Fibroblast of skin of abdomen (primary cell): ENCODE measurements at places on chromosomes 6 and 20.

DNA sequence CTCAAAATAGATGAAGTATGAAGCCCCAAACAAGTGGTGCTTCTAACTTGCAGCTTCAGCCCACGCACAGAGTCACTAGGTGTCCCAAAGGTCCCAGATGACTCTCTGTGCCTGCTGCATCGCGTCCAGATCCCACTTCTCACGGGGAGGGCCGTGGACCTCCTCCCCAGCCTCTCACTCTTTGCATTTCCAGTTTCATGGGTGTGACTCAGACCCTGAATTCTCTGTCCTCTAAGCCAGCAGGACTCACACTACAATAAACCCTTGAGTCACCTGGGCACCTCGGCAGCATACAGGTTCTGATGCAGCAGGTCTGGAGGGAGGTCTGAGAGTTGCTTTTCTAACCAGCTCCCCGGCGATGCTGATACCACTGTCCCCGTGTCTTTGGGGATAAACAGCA, 114.0 kb upstream of the RIN2 start:
- no peak for DNase-seq

DNA sequence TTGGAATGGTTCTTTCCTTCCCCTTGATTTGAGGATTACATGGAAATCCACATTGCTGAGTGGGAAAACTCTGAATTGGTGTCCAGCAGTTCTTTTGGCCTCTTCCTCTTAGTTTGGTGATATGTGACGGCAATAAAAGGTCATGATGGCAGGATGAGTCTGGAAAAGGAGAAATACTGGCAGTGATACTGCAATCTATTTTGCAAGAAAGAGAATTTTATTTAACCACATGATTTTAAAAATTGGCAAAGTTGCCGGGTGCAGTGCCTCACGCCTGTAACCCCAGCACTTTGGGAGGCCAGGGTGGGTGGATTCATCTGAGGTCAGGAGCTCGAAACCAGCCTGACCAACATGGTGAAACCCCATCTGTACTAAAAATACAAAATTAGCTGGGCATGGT, 73.1 kb downstream of the ADTRP start:
- DNase-seq: no peak

DNA sequence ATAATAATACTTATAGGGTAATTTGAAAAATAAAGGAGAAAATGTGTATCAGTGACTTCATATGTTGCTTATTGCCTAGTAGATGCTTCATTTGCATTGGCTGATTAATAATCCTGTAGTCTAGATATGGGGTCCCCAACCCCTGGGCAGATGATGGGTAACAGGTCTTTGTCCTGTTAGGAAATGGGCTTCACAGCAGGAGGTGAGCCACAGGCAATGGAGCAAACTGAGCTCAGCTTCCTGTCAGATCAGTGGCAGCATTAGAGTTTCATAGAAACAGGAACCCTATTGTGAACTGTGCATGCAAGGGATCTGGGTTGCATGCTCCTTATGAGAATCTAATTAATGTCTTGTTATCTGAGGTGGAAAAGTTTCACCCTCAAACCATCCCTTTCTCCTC, 1049.5 kb upstream of the EPHA7 start:
- DNase-seq: no peak

DNA sequence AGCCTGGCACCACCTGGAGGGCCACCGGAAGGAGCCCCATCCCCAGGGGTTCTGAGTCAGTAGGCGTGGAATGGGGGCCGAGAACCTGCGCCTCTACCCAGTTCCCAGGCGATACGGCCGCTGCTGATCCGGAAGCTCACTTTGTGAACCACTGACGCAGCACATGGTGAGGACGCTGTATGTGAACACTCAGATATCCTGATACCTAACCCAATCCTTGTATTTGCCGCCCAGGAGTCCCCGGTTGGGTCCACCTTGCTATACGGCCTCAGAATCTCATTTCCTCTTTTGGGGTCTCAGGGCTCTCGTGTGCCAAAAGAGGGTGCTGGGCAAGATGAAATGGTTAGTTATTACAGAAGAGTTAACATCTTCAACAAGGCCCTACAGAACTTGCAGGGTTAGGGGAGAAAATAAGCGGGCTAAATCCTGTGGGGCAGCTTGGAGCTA, 604 bp upstream of the RAB5IF start:
- no peak for DNase-seq

GRCh38 chr6:127717384-127717783, 140.4 kb downstream of the C6orf58 start:
- DNase-seq: no peak
